Hepatic stellate cell (primary cell): ENCODE measurements at places on chromosomes 11 and 22.

- DNase-seq, result peak; percentile 44
Observed at GRCh38 chr11:3855808-3856491, 486 bp downstream of the STIM1 start.

DNA sequence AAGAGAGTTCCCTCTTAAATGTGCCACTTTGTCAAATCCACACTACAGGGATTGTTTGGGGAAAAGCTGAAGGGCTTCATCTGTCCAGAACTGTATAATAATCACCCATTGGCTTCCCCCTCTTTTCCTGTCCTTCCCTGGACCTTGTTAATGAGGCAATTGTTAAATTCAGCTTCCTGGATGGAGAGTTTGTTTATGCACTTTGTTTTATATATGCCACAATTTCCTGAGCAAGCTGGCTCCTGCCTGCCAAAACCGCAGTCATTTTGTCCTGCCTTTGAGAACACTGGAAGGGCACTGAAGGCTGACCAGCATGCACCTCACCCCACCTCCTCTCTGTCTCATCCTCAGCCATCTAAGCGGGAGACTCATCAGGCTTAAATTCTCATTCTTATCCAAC, 86.2 kb downstream of the MSANTD4 start:
- no peak for DNase-seq

DNA sequence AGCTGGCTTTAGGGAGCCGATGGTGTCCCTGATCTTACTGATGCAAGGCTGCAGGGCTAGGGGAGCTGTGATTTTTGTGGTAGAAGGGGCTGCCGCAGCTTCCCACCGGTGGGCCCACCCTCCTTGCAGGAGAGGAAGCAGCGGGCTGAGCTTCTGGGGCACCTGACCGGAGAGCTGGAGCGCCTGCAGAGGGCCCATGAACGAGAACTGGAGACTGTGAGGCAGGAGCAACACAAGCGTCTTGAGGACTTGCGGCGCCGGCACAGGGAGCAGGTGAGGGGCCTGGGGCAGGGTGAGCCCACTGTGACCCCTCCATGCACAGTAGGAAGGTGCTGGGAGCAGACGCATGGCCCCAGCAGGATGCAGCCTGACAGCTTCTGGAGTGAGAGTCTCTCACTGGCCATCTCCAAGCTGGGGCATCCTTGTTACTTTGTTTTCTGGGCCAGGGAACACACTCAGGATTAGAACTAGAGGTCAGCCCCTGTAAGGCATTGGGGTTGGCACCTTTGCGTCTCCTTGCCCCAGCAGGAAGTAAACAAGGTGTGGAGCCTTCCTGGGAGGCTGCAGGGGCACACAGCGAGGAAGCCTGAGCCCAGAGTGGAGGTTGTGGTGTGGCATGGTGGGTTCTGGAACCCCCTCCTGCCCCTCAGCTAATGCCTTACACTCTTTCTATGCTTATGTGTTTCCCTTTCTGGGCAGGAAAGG, 66.7 kb downstream of the CEP164 start:
- no peak for DNase-seq

GRCh38 chr11:30504468-30504867, 81.7 kb downstream of the MPPED2 start:
- no peak for DNase-seq

GRCh38 chr22:17243524-17243923, 24.3 kb upstream of the ADA2 start:
- no peak for DNase-seq

GRCh38 chr11:1770528-1770927, 6.8 kb upstream of the CTSD start:
- DNase-seq, result no peak

DNA sequence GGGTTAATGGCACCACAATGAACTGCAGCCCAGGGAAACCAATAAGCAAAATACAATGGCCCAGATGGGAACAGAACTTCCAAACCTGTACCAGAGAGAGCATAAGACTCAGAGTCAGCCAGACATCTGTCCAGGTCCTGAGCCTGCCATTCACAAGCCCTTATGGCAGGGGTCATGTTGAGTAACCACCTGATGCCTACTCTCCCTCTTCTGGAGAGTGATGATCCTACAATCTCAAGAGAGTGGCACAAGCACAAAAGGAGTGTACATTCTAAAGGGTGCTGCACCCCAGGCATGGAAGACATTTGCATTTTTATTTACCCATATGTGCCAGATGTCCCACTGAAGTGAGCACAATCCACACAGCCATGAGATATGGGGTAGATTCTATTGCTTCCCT, 10.6 kb downstream of the TENM4 start:
- DNase-seq, result no peak

DNA sequence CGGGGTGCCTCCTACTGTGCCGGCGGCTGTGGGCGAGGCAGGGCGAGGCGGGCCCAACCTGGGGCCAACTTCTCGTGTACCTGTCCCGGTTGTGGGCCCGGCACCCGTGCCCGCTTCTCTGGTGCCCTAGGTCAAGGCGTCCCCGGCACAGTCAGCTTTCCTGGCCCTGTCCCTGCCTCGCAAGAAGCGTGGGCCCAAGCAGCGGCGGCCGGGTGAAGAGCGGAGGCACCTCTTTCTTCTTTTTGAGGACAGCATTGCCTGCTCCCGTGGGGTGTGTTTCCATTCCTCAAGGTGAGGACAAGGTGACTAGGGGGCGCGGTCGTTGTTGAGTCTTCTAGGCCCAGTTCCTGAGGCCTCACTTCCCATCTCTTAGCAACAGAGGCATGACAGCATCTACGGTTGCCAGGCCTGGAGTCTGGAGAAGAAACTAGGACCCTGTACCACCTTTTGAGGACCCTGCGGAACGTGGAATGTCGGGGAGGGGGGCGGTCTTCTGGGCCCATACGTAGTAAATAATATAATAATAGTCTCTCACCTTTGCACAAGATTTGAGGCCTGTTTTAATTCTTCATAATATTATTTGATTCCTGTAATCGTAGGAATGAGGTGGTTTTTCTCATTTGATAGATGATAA, 418 bp downstream of the ACO2 start:
- DNase-seq, result no peak

DNA sequence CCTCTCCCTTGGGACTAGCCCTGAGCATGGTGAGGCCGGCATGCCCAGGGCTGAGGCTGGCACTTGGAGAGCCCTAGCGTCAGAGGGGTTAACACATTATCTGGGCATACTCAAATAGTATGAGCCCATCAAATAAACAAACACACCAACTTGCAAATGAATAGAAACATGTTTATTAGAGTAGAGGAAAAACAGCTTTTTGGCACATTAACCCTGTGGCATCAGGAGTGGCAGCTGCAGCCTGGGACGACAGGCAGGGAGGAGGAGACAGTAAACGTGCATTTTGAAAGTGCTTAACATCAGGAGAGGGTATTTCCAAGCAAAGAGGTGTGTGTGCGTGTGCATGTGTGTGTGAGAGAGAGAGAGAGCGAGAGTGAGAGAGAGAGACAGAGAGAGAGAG, 684.9 kb downstream of the NTM start:
- no peak for DNase-seq

DNA sequence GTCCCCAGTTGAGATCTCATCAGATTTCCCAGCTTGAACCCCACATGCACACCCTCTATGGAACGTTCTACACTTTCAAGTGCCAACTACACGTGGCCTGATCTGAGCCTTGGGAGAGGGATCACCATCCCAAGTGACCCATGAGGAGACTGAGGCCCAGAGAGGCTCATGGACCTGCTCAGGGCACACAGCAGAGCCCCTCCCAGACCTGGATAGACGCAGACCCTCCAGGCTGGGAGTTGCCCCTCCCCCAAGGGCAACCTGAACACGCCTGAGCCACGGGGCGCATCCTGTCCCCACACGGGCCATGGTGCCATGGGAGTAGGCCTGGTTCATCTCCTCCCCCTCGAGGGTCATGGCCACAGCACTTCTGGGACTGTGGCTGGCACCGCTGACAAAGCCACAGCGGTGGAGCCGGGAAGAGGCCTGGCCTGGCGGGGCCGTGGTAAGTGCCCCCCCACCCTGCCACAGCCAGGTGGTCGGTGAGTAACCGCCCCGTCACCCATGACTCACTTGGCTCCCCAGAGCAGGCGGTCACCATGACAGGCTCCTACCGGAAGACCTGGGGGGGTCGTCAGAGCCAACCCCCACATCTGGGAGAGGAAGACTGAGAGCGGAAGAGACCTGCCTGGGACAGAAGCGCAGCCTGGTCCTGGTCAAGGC, 8.1 kb downstream of the WNT7B start:
- DNase-seq, result peak; percentile 74

GRCh38 chr11:77402218-77402556, 71.7 kb downstream of the PAK1 start:
- no peak for DNase-seq

DNA sequence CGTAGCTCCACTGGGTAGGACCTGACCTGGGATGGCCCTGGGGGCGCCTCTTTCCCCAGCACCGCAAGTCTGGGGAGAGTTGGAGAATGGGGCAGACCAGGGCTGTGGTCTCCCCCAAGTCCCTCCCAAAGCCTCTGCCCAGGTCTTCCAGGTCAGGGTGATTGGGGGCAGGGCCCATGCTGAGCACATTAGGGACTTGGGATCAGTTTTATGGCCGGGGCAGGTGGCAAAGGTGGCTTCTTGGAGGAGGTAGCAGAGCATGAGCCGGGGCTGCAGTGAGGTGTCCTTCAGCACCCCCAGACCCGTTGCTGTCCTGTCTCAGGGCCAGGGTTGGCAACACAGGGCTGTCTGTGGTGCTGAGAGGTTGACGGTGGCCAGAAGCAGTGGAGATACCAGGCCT, 6.0 kb downstream of the RELT start:
- DNase-seq, result no peak

DNA sequence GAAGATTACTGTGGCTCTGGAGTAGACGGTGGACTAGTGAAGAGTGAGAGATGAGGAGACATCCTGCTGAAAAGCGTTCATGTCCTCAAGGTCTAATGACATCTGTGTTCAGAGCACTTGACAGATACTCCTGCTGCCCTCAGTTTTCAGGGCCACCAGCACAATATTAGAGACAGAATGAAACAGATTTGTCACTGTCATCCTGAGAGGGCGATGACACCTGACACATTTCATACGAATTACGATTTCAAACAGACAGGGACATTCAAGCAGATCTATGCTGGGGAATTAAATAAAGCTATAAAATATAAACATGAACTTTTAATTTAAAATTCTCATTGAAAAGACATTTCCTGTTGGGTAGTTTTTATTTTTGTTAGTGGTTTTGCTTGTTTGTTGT, 29.1 kb downstream of the SVIP start:
- DNase-seq, result no peak

DNA sequence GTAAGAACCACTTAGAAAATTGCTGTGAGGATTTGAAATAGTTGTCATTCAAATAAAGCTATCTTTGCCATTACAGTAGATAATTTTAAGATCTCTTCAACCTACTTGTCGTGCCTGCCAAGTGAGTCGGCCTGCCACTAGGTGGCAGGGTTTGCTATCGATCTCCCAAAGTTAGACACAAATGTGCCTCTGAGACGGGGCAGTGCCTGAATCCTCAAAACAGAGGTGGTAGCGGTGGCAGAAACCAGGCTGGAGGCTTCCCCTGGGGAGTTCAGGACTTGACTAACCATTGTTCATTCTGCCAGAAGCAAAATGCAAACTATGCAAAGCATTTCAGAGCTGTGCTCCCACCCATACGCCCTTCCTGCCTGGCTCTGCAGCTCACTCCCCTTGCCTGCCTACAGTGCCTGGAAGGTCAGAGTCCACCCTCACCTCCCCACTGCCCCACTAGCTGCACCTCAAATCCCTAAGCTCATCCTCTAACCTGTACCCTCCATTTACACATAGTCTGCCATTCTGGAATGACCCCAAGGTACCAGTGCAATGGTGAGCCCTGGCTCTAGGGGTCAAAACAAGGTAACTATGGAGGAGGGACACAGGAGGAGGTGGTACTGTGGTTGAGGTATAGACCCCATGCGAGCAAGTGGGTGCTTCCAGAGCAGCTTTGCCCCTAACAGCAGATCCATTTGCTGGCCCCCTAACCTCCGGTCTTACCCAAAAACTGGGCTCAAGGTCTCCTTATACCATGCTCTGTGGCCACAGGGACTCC, 82.1 kb downstream of the C11orf58 start:
- peak; percentile 80 for DNase-seq

DNA sequence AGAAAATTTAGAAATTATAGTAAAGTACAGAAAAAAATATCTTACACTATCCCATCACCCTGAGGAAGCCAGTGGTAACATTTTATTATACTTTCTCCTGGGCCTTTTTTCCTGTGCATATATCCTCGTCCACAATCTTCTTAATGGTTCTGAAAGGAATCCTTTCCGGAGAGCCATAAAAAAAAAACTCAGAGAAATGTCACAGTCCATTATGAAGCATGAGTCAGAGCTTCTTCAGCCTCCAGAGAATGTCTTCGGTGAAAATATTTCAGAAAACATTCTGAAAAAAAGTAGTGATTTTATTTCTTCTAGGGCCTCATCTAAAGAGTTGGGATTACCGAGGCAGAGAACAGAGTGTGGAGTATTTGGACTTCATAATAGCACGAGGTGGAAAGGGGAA, 163.4 kb downstream of the INSC start:
- no peak for DNase-seq

GRCh38 chr22:19679522-19680101, 34.7 kb upstream of the SEPTIN5 start:
- DNase-seq, result peak; percentile 26

GRCh38 chr11:3781423-3781822, 15.9 kb downstream of the NUP98 start:
- DNase-seq, result peak; percentile 45

DNA sequence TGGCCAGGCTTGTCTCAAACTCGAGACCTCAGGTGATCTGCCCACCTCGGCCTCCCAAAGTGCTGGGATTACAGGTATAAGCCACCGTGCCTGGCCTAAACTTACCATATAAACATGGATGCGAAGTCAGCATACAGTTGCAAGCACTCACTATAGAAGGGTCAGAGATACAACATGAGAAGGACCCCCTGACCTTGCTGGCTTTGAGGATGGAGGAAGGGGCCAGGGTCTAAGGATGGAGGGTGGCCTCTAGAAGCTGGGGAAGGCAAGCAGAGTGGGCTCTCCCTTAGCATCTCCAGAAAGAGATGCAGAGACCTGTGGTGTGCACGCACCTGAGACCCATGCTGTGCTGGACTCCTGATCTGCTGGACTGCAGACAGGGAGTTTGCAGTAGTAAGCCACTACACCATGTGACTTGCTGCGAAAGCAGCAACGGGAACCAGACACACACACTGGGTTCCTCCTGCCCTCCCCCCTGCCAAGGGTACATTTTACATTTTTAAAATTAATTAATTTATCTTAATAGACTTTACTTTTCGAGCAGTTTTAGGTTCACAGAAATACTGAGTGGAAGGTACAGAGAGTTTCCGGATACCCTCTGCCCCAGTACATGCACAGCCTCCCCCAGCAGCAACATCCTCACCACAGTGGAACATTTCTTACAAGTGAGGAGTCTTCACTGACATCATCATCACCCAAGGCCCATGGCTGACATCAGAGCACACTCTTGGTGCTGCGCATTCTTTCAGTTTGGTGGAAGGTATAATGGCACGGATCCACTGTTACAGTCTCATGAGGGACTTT, 170.1 kb upstream of the B3GAT1 start:
- DNase-seq, result no peak

GRCh38 chr22:40363059-40363458, 7.3 kb upstream of the SGSM3 start:
- DNase-seq, result peak; percentile 37

DNA sequence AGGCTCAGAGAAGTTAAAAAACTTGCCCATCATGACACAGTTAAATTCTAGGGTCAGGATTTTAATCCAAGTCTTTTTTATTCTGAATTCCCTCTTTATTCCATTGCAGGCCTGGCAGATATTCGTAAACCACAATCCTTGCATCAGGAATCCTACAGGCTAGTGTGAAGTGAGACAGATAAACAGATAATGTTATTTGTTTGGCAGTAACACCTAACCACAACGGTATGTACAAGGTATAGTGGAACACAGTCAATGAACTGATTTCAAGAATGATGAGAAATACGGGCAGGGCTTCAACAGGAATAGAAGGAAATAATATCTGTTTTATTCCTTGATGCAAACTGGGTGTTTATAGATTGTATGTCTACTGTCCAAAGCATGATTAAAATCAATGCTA, 32.0 kb upstream of the NARS2 start:
- no peak for DNase-seq
